CD4-positive, alpha-beta T cell (primary cell): ENCODE measurements at places on chromosomes 6 and 20.

DNA sequence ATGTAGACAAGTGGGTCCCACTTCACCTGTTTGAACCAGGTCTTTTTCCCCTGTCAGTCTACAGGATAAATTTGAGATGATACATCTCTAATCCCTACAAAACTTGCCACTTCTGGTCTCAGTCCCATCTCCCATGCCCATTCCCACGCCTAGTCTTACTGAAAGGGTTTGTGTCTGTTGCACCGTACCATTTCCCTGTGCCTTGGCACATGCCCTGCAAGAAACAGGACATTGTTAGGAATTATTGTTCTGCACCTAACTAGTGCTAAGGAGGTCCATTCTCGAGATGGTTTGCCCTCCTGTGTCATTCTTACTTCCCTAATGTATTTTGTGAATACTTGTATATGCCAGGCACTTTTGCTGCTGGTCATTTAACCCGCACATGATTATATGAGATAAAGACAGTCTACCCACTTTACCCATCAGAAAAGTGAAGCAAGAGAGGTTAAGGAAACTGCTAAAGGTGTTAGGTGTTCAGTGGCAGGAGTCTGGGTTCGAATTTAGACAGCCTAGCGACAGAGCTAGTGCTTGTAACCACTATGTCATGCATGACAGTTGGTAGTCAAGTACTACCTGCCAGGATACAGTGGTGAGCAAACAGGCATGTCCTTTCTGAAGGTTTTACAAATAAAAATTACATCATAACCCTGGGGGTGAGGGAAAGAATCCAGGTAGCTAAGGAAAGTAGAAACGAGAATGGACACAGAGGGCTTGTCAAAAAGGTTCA lies 12.7 kb downstream of the FAM217A start:
- no peak for DNase-seq

GRCh38 chr20:49424536-49424935 lies 57.9 kb downstream of the KCNB1 start:
- DNase-seq, result no peak

GRCh38 chr6:131736003-131736596 lies 25.3 kb upstream of the CTAGE9 start:
- no peak for DNase-seq

- no peak for DNase-seq
Observed at GRCh38 chr6:115133790-115134189, 791.0 kb upstream of the HS3ST5 start.

DNA sequence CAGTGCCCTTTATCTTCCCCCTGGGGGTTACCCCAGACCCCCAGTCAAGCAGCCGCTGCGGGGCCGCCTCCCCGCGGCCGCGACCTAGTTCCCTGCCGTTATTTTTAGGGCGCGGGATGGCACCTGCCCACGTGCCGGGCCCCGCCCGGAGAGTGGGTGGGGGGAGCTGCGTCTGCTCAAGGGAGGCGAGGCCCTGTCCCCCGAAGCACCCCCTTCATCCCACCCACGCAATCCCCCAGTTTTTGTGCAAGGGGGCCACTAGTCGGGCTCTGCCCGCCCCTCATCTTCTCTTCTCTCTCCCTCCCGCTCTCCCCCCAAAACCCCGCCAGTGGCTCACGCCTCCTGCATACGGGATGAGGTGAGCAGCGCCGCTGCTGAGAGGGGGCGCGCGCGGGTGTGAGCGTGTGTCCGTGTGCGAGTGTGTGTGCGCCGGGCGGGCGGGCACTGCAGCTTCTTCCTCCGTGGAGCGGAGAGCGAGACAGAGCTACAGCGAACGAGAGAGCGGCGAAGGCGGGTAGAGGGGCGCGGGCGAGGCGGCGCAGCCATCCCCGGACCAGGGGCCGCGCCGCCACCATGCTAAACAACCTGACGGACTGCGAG lies at the start of gene SLC12A5:
Gene SLC12A5 (plus strand): TSS at position 444 of the 600 bp plus-strand sequence. CDS start 130 bp downstream, at position 574.
- DNase-seq, result no peak

GRCh38 chr6:9789201-9789600 lies 625.7 kb downstream of the TFAP2A start:
- DNase-seq, result no peak
